ENCODE measurements at places on chromosomes 16 and 17.

- no peak for DNase-seq
Measured at GRCh38 chr16:71929048-71929447, 33.7 kb downstream of the IST1 start.

- no peak for DNase-seq
Measured at GRCh38 chr16:14520753-14521152, 109.3 kb downstream of the PARN start.

- DNase-seq: no peak
Measured at GRCh38 chr16:54459509-54460262, 173.1 kb upstream of the IRX3 start.

DNA sequence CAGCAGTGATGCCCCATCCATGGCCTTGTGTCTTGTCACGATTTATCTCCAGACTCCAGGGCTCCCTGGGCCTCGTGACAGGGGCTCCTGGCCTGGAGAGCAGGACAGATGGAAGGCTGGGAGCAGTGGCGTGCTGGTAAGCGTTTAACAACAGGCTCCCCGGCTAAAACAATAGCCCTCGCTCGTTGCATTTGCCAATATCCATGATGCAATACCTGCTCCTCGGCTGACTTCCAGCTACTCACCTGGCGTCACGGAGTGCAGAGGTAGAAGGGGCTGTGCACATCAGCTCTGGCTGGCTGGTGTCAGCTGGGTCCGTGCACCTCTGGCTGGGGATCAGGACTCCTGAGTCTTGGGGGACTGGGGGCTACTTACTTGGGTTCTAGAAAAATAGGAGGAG is 1.5 kb upstream of the BICDL2 start:
- DNase-seq: no peak

DNA sequence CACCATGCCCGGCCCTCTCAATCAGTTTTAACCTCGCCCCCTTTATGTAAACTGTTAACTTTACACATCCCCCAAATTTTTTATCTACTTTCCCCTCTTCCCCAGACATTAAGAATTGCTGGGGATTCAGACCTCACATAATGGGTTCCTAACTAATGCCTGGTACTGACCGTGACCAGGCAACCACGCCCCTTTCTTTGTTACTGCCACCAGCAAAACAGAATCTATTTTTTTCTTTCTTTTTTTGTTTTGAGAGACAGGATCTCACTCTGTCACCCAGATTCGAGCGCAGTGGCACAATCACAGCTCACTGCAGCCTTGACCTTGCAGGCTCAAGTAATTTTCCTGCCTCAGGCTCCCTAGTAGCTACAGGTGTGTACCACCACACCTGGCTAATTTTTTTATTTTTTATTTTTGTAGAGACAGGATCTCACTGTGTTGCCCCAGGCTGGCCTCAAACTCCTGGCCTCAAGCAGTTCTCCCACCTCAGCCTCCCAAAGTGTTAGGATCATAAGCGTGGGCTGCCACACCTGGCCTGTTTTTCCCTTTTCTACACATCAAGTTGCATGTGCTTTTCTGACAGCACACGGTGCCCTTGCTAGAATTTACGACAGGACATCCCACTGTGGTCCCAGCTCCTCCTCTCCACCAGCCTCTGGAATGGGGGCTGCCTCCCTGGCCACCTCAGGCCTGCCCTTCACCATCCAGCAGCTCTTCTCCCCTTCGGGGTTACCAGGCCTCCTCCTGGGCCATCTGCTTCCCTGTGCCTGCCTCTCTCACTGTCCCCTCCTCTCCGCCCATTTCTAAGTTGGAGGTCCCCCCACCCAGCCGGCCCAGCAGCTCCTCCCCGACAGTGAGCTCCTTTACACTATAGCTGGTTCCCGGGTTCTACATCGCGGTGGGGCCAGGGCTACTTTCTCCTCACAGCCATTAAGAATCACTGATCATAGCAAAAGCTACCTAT is 10.8 kb downstream of the CPNE2 start:
- DNase-seq: no peak

- DNase-seq: peak; percentile 18
Measured at GRCh38 chr16:79598348-79599181, 2.0 kb downstream of the MAF start.

DNA sequence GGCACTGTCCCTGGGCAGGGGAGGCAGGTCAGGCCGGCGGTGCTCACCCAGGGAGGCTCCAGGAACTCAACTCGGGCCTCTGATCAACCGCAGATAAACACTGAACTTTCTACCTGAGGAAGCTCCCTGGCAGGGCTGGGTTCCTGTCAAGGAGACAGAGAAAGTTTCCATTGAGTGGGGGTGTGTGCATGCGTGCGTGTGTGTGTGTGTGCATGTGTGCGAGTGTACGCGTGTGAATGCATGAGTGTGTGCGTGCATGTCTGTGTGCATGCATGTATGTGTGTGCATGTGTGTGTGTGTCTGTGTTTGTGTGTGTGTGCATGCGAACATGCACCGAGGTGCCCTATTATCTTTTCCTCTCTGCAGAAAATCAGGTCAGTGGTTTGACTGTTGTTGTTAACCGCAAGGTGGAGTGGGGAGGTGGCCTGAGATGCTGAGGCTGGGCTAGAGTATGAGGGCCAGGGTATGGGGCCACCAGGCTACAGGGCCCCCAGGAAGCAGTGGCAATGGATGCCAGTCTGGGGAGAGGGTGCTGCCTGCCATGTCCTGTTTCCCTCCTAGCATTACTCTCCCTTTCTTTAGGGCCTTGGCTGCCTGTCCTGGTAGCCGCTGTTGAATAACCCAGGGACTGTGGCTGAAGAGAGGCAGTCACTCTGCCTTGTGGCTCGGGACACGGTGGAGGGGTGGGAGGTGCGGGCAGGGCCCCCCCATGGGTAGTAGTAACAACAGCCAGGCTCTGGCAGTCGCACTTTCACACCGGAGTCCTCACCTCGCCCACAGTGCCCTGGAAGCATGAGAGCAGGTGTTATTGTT is 24.0 kb downstream of the CCR7 start:
- no peak for DNase-seq

DNA sequence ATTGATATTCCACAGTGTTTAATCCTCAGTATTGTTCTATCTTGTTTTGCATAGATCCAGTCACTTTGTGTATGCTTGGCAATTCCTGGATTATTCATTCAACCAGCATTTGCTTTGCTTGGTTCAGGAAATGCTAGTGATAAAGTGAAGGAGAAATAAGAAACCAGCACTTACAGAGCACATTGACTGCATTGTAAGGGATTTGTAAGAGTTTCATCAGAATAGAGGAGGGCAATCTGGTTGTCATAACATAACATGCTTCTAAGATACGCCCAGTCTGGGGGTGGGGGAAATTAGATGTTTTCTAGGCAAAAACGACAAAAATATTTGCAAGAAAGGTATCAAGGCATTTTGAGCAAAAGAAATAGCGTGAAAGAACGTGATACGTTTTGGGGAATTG is 40.4 kb downstream of the TNRC6A start:
- DNase-seq: no peak

DNA sequence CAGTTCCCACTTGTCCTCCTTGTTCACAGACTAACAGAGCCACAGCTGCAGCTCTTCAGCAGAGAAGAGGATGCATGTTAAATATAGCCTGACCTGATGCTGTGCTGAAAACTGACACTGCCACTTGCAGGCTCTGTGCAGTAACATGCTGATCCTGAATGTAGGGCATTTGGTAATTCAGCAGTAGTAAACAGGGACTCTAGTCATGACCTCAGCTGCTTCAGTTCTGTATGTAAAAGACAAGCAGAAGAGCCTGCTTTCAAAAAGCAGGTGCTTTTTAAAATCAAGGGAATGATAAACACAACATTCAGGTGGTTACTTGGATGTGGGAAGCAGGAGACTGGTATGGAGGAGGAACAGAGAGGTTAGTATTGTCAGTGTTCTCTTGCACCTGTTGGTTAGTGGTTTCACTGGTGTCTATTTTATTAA is 33.8 kb downstream of the ESRP2 start:
- no peak for DNase-seq

GRCh38 chr17:66950886-66951604 is 13.5 kb upstream of the CACNG4 start:
- DNase-seq: no peak

GRCh38 chr16:11768849-11769248 is 26.2 kb upstream of the TXNDC11 start:
- DNase-seq: no peak

GRCh38 chr17:63439687-63440086 is 6.4 kb downstream of the CYB561 start:
- no peak for DNase-seq

All from activated CD4-positive, CD25-positive, alpha-beta regulatory T cell (primary cell).